ENCODE measurements at places on chromosomes 7 and 10.

DNA sequence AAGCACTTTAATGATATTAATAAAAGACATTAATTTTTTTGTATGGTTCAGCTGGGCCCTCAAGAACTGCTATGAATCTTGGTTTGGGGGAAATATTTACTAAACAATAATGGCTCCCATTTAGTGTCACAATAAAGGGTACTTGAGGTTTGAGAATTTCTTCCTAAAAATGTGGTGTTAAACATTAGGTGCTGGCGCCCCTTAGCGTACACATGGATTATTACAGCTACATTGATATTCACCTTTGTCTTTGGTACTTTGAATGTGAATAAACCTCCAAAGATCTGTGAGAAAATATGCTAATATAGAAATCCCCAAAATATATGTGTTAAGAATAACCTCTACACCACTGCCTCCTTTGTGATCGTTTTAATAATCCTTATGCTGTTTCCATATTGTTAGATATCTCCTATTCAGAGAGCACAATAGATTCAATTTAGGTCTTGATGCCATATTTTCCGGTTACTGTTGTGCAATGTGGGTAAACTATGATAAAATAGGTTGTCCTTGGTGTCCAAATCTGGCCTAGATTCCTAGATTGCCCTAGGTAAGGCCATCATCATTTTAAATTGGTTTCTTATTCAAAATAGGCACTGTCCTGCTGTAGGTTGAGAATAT lies 161.8 kb upstream of the CACNA2D1 start:
- DNase-seq, result no peak

DNA sequence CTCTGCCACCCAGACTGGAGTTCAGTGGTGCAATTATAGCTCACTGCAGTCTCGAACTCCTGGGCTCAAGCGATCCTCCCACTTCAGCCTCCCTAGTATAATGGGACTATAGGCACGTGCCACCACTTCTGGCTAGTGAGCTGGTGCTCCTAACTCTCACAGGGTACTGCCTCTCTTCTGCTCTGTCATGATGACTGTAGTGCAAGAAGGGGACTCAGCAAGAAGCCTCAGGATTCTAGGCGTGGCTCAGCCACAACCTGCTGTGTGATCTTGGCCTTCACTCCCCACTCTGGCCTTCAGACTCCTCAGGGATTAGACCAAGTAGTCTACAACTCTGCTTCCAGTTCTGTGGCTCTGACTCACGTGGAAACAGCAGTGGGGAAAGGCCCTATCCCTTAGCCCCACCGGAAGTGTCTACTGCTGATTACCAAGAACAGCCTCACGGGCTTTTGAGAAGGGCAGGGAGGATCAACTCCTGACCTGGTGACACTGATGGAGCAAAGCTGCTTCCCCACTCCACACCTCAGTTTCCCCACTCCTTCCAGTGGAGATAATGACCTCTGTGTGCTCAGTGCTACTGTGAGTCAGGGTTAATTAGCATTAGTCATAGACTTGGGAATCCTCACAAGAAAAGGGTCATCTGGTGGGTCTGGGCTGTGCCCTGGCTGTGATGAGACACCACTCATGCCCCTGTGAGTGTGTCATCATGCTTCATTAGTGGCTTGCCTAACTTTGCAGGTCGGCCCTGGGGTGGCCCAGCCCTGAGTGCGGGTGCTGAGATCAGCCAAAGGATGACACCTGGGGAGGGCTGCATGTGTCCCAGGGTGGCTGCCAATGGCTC lies 41.1 kb downstream of the ZC3HC1 start:
- no peak for DNase-seq

- DNase-seq, result no peak
Measured at GRCh38 chr10:31765541-31765940, 163.1 kb downstream of the ARHGAP12 start.

GRCh38 chr10:109987452-109988211 lies 20.2 kb upstream of the ADD3 start:
- no peak for DNase-seq

- no peak for DNase-seq
Measured at GRCh38 chr7:127946111-127946510, 85.1 kb downstream of the LRRC4 start.

GRCh38 chr7:39971924-39972323 lies 21.9 kb downstream of the CDK13 start:
- DNase-seq, result no peak

GRCh38 chr10:88383276-88383675 lies 199.8 kb downstream of the RNLS start:
- DNase-seq, result no peak

DNA sequence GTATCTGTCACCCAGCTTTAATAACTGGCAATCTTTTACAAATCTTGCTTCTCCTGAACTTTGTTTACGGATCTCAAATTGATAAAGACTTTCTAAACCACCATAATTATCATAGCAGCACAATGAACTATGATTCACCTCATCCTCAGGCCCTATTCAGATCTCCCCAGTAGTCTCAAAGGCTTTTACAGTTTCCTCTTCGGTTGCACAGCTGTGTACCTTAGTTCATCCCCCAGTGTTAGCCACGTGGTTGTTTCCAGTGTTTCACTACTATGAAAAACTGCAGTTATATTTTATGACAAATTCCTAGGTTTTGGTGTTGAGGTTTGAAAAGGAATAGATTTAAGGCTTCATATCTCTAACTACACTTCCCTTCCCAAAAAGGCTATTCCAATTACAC lies 24.9 kb downstream of the PAXIP1 start:
- no peak for DNase-seq

DNA sequence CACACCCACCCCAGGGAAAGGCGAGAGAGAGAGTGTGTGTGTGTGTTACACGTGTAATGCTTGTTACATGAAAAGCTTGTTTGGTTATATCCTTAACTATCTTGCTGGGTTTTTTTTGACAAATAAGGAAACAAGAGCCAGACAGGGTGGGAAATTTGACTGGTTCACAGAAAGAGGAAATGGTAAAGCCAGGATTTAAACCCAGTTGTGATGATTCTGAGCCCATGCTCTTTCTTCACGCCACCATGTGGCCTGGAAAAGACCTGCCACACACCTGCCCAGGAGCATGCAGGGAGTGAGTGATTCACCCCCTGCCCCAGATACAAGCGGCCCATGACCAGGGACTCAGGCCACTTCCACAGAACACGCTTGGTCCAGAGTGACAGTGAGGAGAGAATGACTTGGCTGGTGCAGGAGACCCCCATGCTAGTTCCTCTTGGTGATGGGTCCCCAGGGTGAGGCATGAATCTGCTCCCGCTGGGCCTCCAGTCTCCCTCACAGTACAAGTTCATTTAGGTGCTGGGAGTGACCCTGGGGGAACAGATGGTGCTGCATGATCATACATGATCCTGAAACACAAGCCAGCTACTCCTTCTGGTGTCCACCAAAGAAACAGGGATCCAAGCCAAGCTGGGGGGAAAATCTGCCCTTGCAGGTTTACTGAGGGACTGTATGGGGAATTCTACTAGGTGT lies 21.0 kb upstream of the EIF5AL1 start:
- no peak for DNase-seq

- no peak for DNase-seq
Measured at GRCh38 chr7:157310676-157311185, 26.1 kb upstream of the DNAJB6 start.

DNA sequence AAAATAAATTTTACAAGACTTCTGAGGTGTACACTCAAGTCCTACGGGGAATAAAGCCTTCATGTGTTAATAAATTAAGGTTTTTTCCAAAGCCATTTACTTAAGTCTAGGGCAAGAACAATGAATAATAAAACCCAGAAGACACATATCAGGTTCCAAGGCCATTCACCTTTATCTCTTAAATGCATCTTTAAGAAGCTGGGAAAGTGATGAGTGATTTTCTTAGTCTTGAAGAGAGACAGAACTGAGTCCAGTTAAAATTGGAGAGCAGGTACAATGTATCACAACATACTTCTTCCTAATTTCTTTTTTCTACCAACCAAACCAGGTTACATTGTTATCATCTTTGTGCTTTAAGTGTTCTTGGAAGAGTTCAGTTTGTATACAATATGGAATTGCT lies 189.5 kb downstream of the RAPGEF5 start:
- DNase-seq, result no peak

DNA sequence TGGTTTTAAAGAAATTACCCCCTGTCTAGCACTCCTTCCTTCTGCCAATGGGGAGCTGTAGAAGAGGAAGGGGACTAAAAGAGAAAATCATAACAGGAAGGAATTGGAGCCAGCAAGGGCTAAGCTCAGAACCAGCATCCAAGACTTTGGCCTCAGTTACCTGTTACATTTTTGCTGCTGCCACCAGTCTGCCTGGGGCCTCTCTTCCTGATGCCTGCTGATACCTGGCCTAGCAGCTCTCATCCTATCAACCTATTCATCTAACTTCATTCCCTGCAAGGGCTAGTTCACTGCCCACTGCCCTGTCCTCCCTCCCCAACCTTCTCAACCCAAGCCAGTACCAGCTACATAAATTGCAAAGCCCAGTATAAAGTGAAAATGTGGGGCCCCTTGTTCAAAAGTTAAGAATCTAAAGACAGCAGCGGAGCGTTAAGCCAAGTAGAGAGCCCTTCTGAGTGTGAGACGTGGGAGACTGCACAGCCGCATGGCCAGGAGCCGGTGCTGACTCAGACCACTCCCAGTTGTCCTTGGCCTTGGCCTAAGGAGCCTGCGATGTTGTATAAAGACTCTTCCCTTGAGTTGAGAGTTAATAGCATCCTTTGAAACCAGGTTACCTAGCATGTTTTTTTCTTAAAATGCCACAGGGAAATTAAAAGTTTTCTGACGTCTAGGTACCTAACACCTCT lies 13.2 kb upstream of the AOC1 start:
- DNase-seq, result no peak

DNA sequence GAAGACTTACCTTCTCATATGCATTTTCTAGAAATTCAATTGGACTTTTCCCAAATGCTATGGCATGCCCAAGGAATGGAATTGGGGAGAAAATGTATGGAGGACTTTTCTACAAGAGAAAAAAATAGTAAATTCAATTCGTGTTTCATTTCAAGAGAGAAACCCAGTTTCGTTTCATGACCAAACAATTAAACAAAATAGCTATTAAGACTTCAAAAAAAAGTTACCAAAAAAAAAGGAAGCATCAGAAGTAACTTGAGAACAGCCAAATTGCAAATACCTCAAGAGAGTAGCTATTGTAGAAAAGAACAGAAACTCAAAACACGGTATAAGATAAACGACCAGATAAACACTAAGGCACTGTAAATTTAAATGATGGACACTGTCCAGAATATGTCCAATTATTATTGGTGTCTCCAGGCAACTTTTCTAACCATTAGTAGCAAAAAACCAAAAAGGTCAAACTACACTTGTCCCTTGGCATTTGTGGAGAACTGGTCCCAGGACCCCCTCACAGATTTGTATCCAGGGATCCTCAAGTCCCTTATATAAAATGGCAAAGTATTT lies 2.4 kb downstream of the CYP51A1 start:
- no peak for DNase-seq

DNA sequence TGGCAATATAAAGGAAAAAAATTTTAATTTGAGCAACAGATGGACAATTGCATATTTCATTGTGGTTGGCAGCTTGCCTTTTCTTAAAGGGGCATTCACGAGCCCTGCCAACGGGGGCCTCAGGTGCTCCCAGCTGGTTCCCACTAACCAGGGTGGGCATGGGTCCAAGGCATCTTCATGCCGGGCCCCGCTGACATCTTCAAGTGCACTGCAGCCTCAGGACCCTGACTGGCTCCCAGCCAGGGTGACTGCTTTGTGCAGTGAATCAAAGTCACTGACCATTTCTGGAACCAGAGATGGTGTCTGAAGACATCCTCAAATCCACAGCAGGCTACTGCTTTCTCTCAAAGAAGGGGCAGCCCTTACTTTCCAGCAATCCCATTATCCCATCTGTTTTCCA lies 275.2 kb upstream of the MGMT start:
- DNase-seq, result no peak

DNA sequence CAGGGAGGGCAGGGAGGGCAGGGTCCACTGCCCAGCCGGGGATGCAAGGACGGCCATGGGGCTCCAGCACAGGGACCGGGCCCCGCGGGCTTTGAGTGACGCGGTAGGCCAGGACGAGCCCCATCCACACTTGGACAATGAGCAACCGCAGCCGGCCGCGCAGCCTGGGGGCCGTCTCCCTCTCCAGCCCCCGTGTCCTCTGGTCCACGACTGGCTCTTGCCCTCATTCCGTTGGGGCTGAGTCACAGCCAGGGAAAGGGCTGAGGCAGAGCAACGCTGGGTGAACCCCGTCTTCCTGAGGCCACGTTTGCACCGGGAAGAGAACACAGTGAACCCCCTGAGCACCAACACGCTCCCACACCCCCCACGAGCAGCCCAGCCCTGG lies 23.7 kb downstream of the SHH start:
- DNase-seq, result no peak

DNA sequence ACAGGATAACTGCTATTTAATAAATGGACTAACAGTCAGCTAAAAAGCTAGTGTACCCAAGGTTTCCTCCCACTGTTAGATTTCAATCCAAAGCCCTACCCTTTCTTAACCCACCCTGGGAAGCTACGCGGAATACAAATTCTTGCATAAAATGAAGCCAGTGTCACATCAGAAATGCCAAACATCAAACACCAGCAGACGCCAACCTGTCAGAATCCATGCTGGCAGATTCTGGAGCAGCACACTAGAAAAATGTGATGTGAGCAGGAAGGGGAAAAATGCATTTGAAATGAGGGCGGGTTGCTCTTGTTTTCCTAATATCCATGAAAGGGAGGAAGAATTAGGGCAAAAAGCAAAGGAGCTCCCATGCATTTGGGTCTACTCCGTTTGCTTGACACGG lies 16.1 kb upstream of the JCAD start:
- no peak for DNase-seq

- no peak for DNase-seq
Measured at GRCh38 chr10:45379891-45380540, 6.0 kb downstream of the ALOX5 start.

DNA sequence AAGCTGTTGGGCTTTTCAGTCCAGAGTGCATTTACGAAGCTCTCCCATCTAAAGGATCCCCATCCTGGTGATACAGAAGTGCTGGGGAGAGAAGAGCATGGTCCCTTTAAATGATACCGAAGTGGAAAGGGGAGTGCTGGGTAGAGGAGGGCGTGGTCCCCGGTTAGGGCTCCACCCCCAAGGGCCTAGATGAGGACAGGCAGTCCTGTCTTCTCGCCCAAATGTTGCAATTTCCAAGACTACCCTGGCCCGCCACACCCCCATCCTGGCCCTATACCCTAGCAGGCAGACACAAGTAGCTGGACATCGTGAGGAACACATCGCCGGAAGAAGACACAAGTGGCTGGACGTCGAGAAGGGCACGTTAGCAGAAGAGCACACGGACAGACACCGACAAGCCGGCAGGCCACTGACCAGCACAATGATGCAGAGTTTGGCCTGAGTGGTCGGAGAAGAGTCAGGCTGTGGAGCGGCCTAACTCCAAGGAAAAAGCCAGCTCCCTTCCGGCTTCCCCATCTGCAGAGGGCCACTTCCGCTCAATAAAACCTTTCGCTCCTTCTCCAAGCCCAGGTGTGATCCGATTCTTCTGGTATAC lies 439.5 kb upstream of the NRP1 start:
- no peak for DNase-seq

DNA sequence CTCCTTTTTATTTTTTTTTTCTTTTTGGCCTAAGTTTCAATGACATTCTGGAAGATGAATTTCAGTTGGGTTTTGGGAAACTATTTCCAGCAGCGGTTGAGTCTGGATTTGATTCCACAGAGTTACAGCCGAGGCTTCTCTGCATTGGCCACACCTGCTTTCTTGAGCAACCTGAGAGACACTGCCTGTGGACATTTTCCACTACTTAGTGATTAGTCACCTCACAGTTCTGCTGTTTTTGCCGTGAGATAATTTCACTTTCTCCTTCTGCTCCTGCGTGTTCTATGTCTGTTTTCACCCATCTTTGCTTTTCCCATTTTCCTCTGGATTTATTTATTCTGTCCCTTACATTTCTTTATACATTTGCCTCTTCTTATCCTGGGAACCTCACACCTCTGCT lies 243.0 kb downstream of the BICC1 start:
- DNase-seq, result no peak

All from stimulated activated CD8-positive, alpha-beta memory T cell treated with anti-CD3 and anti-CD28 coated beads, Interleukin-4, amount 100 ng/mL, for 4 hours (primary cell).